ENCODE measurements at places on chromosomes 3 and 15.

- no peak for DNase-seq
Observed at GRCh38 chr3:173732237-173732636, 334.7 kb downstream of the NLGN1 start.

DNA sequence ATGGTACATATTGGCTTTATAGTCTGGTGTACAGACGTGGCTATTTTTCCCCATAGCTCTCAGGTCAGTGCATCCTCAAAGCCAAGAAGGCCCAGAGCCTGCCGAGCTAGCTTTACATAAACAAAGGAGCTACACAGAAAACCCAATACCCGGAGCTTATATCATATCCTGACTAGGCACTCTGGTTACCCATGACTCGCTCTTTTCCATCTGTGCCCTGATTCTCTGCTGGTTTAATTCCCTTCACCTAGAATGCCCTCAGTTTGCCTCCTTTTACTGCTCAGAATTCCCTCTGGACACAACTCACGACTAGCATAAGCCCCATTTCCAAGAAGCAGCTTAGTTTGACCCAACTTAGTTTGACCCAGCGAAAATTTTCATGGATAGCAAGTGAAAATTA, 110.8 kb downstream of the TIGIT start:
- no peak for DNase-seq

- DNase-seq, result no peak
Observed at GRCh38 chr3:30438126-30438525, 168.3 kb upstream of the TGFBR2 start.

DNA sequence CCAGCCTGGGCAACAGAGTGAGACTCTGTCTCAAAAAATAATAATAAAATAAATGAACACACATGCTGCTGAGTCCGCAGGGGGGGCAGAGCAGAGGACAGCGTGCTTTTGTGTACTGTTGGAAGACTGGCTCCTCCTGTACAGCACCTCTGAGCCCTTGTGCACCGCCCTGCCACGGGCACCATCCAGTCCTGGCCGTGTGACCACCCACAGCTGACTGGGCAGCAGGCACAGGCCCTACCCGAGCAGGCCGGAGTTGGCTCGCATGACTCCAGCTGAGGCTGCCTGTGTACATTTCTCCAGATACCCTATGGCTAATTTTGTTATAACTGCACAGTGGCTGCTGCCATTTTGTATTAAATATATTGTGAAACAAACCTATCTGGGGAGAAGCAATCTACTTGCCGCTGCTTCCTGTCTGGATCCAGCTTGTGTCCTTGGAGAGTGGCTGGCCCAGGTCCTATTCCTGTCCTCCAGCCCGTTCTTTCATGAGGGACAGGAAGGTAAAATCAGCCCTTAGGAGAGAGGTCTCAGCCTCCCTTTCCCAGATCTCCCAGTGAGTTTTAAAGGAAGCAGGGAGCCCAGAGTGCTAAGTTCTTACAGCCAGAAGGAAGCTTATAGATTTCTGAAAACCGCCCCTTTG, 14.6 kb downstream of the IVD start:
- no peak for DNase-seq

DNA sequence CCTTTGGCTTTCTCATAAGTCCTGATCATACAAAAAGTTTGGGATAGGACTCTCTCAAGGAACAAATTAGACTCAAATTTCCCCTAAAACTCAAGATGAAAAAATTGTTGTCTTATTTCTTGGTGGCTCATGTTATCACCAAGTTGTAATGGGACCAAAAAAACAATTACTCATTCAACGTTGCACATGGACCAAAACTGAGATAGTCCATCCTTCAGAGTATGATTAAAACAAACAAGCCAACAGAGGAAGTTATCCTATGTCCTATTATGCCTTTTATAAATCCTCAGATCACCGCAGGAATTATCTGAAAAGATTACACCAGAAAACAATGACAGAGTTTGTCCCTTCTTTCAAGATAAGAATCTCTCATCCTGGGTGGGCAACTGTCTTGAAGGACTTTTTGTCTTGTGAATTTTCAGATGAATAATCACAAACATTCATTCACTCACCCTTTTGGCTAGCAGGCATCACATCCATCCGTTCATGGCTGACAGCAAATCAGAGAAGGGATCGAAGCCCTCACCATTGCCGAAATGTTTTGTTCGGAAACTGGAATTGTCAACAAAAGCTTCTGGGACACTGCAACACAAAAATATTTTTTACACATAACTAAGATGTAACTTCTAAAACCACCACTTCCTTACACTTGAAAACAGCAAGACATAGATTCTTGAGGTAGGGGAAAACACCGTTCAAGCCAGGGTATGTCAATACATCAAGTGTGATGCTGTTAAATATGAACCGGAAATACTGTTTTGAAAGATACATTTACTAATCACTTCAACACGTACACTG, 90.4 kb downstream of the FOXP1 start:
- DNase-seq, result no peak

- DNase-seq, result no peak
Observed at GRCh38 chr3:140086642-140087041, 151.7 kb downstream of the CLSTN2 start.

DNA sequence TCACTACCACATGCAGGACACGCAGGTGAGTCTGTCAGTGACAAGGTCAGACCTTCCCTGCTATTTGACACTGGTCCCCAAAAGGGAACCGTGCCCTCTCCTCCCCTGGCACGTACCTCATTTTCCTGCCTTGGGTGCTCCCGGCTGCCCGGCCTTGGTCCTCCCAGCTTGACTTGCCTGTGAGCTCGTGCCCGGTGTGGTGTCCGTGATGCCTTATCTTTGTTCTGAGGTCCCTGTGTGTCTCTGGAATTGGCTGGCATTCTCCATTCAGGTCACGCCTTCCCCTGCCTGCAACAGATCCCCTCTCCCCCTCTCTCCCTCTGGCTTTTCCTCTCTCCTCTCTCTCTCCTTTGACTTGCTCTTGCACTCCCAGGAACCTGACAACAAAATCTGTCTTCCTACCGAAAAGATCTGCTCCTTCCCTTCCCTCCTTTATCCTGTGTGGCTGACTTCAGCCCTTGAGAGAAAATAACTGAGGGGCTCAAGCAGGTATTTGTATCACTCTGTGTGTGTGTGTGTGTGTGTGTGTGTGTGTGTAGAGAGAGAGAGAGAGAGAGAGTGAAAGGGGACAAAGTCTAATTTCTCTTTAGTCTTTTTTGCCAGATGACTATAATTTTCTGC, at the start of gene MASP1:
MASP1 (minus strand) TSS at position 226 of the 621 bp plus-strand sequence; CDS start at position 121, 105 bp downstream.
- DNase-seq, result no peak

DNA sequence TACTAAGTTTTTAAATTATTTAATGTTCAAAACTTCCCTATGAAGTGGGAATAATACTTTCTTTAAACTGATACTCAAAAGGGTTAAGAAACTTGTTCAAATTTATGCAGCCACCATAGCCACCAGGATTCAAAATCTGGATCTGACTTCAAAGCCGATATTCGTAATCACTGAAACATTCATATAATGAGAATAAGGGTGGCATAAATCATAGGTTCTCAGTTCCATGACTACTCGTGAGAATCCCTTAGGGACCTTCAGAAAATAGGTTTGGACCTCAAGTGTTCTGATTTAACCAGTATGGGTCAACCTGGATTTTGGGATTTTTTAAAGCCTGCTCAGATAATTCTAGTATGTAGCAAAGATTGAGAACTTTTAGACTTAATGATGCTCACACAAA, 160.6 kb downstream of the RBMS3 start:
- DNase-seq, result no peak

DNA sequence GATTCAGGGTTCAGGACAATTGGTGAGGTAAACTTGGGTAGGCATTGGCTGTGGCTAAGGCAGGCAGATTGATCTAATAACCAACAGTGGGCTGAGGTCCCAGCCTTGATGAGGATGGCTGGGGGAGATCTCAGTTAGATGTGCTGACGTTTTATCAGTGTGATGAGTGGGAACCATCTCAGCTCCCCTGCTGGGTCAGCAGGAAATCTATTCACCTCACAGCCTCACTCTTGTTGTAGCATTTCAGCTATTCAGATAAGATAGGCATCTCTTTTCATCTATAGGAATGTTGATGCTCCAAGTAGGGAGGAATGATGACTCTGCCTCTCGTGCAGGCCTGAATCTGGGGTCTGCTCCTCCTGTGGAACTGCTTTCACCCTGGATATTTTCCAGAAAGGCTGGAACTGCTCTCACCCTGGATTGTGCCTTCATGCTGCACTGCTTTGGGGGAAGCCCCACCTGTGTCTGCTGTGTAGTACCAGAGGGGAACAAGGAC, 973.7 kb downstream of the NSUN3 start:
- DNase-seq, result no peak

- DNase-seq, result no peak
Observed at GRCh38 chr3:52415800-52416199, 29.1 kb downstream of the SEMA3G start.

DNA sequence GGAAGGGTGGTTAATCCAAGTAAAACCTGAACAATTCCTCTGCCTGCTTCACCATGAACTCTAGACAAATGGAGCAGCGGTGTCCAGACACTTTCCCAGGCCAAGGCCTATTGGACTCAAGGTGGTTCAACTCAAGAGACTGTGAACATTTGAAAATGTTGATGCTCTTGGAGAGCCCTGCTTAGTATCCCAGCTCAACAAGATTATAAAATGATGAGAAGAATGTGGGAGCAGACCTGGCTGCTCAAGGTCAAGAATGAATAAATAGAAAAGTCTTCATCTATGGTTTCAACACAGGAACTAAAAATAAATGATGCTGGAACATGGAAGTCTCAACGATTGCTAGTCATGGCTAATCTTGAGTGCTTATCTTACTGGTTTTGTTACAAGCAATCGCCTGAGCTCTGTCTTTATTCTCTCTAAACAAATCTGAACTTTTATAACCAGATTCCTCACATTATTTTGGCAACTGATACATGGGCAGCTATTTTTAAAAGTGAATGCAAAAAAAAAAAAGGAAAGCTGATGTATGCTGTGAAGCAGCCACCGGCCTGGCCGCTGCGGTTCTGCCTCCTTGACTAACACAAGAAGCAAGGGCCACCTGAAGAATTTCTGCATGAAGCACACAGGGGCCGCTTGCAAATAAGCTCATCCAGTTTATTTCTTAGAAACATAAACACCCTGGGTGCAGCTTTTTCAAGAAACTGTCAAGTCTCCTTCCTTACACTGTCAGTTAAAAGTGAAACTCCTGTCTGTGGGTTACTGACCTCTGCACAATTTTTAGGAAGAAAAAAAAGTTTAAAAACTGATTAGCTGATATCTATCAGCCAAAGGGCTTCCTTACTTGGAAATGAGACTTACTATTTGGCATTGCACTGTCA, 120.1 kb upstream of the ARHGEF3 start:
- no peak for DNase-seq

GRCh38 chr3:187971629-187972028, 182.3 kb upstream of the LPP start:
- no peak for DNase-seq

DNA sequence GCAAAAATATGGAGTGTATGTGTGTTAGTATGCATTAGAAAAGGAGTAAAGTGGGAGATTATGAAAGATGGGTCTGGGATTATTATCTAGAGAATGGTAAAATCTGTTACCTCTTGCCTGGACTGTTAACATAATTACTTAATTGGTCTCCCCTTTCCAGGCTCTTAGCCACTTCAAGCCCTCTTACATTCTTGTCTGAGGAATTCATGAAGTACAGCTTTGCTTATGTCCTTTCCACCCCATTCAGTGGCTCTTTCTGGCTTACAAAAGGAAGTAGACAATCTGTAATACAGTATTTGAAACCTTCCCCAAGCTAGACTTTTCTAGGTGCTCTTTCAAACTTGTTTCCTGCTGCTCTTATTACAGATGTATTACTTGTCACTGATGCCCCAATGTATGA, 129.8 kb downstream of the MBNL1 start:
- DNase-seq, result no peak

GRCh38 chr3:28467414-28467813, 118.8 kb upstream of the AZI2 start:
- no peak for DNase-seq

DNA sequence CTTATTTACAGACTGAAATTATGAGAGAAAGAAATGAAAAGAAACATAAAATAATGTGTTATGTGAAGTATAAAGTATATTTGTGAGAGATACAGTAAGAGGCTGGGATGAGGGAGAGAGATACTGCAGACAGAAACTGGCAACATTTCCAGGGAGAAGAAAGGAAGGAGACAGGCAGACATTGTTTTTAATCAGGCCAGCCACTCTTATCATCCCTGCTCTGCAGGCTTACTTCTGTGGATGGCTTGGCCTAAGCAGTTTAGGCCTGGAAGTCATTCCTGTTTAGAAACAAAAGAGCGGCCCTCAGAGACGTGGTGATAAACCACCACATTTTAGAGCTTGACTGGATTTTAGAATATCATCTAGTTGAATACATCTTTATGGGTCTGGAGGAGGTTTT, 12.4 kb downstream of the PCCB start:
- DNase-seq, result no peak

DNA sequence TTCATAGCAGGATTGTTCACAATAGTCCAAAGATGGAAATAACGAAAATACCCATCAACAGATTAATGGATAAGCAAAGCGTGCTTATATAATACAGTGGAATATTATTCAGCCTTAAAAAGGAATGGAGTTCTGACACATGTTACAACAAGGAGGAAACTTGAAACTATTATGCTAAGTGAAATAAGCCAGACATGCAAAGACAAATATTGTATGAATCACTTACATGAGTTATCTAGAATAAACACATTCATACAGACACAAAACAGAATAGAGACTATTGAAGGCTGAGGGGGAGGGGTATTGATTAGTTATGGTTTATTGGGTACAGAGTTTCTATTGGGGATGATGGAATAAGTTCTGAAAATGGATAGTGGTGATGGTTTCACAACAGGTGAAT, 438.6 kb downstream of the CADM2 start:
- no peak for DNase-seq

DNA sequence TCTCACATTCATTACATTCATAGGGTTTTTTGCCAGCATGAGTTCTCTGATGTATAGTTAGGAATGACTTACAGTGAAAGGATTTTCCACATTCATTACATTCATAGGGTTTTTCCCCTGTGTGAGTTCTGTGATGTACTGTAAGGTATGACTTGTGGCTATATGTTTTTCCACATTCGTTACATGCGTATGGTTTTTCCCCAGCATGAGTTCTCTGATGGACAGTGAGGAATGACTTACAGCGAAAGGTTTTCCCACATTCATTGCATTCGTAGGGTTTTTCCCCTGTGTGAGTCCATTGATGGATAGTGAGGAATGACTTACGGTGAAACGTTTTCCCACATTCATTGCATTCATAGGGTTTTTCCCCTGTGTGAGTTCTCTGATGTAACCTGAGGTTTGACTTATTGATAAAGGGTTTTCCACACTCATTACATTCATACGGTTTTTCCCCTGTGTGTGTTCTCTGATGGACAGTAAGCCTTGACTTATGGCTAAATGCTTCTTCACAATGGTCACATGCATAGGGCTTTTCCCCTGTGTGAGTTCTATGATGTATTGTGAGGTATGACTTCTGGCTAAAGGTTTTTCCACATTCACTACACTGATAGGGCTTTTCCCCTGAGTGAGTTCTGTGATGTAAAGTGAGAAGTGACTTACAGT, 47.4 kb downstream of the ZNF717 start:
- no peak for DNase-seq

GRCh38 chr3:143612541-143612940, 235.7 kb downstream of the SLC9A9 start:
- no peak for DNase-seq
